ENCODE measurements at places on chromosomes 6 and 20.
A peak's percentile ranks its signal among the peaks of the same experiment; 100 is the strongest.

- DNase-seq, result no peak
Observed at GRCh38 chr20:63750807-63751470, 11.4 kb downstream of the SLC2A4RG start.

GRCh38 chr6:131167773-131168172 is 32.5 kb downstream of the AKAP7 start:
- DNase-seq, result no peak

DNA sequence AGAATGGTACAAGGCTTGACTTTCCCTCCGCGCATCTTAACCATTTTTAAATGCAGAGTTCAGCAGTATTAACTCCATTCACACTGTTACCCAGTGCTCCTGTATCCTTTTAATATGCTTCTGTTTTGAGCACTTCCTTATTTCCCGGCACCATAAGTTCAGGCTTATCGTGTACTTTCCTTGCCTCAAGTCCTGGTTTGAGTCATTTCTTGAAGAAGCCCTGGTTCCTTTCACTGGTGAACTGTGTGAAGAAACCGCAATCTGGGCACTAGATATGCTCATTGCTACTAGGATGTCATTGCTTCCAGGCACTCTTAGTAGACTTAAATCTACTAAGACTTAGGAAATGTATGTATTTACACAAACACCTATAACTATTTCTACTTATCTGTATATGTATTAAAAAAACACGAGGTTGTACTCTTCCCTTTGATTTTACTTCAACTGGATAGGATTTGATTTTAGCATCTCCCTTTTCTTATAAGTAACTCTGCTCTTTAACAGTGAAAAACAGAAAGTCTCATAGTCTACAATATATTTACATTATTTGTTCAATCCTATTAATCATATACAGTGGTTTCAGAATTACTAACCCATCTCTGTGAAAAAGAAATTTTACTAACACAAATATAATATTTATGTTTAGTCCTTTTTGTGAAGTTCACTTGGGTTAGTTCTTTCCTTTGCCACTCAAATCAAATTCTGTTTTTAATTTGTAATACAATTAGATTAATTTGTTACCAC is 135.5 kb downstream of the CDKAL1 start:
- no peak for DNase-seq

GRCh38 chr6:11343963-11344723 is 111.7 kb upstream of the NEDD9 start:
- DNase-seq, result no peak

DNA sequence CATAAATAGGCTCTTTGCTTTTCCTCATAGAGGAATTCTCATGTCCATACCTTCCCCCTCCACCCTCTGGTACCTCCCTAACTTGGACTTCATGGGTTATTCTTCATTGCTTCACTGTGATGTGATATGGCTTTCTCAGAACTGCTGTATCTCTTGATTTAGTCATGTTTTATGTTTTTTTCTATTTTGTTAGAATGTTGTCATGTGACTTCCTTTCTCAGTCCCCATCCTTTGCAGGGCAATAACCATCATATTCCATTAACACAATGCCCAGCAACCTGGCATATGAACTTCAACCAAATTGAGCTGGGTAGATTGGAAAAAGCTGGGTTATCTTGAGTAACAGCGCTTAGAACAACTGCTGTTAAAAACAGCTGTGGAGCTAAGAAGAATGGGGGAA is 190.9 kb upstream of the PRSS16 start:
- no peak for DNase-seq

DNA sequence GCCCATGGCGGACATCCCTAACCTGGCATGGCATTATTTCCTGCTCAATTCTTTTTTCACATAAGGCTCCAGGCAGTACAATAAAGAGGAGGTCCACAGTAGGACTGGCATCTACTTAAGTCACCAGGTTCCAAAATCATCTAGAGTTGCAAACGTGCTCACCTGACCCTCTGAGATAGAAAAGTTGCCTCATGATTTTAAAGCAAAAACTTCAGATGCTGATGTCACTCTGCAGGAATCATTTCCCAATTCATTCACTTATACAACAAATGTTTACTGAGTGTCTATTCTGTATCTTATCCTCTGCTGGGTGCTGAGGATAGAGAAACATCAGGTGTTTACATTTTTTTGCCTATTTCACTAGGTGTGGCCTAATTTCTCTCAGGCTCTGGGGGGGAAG is 2.2 kb downstream of the ADGRF4 start:
- DNase-seq, result no peak

- no peak for DNase-seq
Observed at GRCh38 chr6:109284675-109285074, 97.6 kb downstream of the CD164 start.

DNA sequence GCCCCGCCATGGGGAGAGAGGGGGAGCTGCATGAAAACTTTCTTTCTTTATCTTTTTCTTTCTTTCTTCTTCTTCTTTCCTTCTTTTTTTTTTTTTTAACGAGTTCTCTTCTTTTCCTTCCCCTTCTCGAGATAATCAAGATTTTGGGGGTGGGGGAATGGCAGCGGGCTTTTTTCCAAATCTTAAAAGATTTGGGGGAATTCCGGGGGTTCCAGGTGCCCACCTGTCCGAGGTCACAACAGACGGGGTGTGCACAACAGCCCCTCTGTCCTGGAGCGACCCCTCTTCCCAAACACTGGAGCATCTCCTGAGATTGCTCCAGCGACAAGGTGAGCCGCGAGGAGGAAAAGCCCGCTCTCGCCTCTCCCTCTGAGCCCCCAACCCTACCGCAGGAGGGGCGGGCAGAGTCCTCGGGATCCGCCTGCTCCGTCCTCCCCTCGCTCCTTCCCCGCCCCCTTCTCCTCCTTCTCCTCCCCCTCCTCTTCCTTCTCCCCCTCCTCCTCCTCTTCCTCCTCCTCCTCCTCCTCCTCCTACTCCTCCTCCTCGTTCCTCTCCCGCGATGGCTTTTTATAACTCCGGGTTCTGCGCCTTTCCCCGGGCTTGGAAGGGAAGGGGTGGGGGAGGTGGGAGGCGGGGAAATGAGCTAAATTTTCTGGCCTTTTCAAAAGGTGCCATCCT is 689 bp upstream of the KCNB1 start:
- DNase-seq, result no peak

GRCh38 chr6:144285798-144286502 is 815 bp downstream of the UTRN start:
- DNase-seq, result peak; percentile 78

GRCh38 chr6:3282476-3283236 is 23.9 kb downstream of the PSMG4 start:
- no peak for DNase-seq

DNA sequence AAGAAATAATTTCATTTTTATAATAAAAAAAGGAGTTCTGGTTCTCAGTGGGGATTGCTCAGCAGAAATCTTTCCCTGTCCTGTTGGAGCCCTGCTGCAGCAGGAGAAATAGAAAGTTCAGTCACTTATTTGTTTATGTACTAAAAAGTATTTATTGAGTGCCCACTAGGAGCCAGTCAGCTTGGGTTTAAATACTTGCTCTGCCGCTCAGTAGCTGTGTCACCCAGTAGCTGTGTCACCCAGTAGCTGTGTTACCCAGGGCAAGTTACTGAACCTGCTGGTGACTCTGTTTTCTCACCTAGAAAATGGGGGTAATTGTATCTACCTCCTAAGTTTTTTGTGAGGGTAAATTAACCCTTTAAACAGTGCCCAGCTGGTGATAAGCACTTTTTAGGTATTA is 32.9 kb downstream of the FOXF2 start:
- DNase-seq, result no peak

GRCh38 chr6:29597184-29597583 is 12.3 kb downstream of the OR2H2 start:
- DNase-seq, result no peak

GRCh38 chr6:98904096-98904495 is 43.6 kb downstream of the FBXL4 start:
- peak; percentile 48 for DNase-seq

GRCh38 chr6:153373869-153374268 is 242.8 kb upstream of the RGS17 start:
- DNase-seq, result no peak

DNA sequence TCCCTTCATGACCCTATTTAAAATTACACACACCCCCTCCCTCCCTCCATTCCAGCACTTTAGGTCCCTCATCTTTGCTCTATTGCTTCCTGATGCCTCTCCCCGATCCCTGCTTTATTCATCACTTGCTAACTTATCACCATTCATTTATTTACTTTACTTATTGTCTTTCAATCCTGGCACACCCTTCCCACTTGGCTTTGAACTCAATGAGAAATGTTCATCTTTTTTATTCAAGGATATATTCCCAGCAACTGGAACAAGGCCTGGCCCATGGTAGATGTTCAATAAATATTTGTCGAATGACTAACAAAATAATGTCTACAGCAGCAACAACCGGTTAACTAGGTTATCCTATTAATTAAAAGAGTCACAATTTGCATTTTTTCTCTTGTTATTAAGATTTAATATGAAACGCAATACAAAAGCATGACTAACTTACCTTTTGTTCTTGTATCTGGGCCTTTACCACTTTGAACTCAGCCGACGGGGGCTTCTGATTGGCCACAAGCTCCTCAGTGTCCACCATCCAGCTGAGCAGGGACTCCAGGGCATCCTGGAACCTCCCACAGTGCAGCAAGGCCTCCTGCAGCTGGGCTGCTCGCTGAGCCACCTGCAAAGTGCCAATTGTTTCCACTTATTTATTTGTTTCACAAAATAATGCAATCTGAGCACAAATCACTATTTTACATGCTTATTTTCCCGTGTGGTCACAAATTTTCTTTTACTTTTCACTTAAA is 107.8 kb downstream of the DST start:
- DNase-seq, result no peak

- DNase-seq, result no peak
Observed at GRCh38 chr20:51596668-51597388, 54.3 kb upstream of the NFATC2 start.

DNA sequence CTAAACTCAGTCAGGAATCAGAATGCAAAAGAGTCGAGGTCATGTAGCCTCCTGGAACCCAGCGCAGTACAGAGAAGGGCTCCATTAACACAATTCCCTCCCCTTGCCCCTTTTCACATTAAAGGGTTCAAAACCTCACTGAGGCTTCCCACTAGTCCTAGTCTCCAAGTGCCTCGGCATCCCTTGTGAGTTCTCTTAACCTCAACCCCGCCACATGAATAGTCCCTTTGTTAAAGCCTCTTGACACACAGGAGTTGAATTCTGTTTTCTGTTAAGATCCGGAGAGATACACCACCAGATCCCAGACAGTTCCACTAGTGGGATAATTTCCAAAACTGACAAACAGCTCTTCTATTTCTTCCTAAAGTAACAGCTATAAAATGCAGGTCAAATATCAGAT is 17.8 kb downstream of the PTPRT start:
- DNase-seq, result no peak

DNA sequence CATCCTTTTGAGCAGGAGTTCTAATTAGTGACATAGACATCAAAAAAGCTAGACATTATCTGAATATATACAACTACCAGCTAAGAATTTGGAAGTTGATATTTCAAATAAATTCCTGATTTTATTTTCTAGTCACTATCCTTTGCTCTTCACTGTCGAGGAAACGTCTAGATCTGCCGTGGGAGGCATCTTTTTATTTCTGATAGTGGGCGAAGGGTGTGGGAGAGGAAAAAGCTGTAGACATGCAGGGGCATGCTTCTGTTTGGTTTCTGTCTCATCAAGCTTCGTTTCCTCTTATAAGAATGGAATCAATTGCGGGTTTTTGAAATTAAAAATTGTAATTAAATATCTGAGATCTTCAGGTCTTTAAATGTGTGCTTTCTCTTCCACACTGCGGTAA is 16.2 kb upstream of the C6orf118 start:
- DNase-seq, result no peak

- DNase-seq, result no peak
Observed at GRCh38 chr6:156804402-156804801, 27.2 kb downstream of the ARID1B start.

- no peak for DNase-seq
Observed at GRCh38 chr20:59662161-59662560, 57.8 kb downstream of the PHACTR3 start.

GRCh38 chr6:137487869-137488149 is 6.4 kb downstream of the OLIG3 start:
- no peak for DNase-seq

DNA sequence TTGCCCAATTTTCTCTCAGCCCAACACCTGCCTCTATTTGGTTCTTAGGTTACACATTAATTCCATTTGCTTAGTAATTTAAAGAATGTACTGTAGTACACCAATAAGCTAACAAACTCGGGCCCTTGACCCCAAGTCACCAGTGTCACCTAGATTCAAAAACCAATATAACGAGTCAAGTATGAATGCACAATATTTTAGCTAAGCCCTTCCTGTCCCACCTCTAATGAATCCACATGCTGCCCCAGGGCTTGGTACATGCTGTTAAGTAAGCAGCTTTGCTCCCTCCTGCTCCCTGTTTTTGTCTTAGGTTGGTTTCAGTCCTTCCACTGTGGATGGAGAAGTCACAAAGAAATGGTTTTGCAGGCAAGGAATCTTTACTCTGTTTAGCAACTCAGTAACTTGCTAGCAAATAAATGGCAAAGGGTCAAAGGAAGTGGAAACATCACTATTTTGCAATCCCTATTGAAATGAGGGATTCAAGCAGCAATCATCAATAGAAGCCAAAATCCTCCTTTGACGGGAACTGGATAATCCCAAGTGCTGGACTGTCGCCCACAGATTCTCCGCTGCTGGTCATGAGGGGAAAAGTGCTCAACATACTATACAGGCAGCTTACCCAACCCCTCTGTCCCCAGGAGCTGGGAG is 5.0 kb upstream of the MPC1 start:
- DNase-seq, result no peak

DNA sequence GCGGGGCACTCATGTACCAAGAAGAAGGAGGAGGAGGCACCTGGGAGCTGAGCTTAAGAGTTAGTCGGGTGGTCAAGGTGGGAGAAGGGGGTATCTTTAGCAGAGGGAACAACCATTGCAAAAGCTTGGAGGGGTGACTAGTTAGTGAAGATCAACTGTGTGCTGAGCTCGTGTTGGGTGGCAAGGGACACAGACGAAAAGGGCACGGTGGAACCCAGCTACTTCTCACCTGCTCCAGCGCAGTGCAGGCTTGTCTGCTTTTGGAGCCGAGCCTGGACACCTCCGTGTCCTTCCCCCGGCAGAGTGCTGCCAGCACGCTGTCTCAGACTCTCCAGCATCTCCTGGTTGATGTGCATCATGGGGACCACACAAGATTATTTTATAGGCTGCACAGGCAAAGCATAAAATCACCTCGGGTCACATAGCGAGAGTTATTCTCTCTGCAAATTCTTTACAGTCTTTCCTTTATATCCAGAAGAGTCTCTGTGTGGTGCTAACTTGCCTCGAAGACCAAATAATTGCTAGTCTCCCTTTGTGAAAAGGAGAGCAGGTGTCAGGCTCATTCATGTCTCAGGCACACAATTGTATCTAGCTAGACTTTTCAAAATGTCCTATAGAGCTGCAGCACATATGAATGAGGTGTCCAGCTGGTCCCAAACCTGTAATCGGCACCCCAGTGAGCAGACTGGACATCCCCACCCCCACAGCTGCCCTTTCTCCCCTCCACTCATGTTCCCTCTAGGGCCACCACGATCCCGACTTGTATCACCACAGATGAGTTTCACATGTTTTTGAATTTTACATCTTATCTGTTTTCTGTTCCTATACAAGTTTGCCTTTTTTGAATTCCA is 123.4 kb downstream of the CEBPB start:
- no peak for DNase-seq

Data from astrocyte of the hippocampus (primary cell).